H1 (cell line): ENCODE measurements at places on chromosomes 2 and 18. TPM values are rescaled to one million over a fixed set of nuclear protein-coding genes. Genes with fewer than 3 reads are reported as not detected.
A peak's percentile ranks its signal among the peaks of the same experiment; 100 is the strongest.

DNA sequence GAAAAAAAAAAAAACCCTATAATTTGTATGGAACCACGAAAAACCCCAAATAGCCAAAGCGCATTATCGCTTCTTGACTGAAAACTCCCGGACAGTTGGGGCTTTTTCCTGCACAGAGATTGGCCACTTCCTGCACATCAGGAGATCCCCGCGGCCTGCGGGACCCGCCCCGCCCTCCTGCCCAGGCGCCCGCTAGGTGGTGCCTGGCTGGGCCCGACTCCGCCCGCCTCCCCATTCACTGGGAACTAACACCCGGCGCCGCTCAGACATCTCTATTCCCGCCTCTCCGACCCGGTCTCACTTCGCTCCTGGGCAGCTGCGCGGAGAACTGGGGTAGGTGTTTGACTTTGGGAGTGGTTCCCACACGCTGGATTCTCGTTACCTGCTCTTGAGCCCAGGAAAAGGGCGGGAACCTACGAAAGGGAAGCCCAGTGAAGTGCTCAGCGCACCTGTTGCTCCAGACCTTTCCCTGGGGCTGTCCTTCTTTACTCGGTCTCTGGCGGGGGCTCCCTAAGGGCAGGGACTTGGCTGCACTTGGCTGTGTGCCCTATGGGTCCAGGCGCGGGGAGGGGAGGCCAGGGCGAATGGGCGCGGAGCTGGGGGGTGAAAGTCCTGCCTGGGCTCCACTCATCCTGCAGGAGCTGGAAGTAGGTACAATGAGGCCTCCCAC is at the start of gene HMSD:
Gene HMSD, plus strand, starts transcription at position 234 of the 670 bp plus-strand sequence. CDS start 4,155 bp downstream, outside the sequence.
- peak; percentile 83 for DNase-seq

Gene RAPGEF4
- 1.4 and 2.6 TPM in 2 replicates for total RNA-seq

GRCh38 chr2:131645177-131645765 is 117.6 kb downstream of the CCDC74A start:
- DNase-seq = no peak

- peak; percentile 85 for DNase-seq
These were observed at the start of gene SH3BP4 for GRCh38 chr2:234951664-234952269. TSS of gene SH3BP4 (plus strand) at chr2:234952017. CDS start at chr2:235035003, 82,986 bp downstream.

GRCh38 chr2:197274349-197274748 is 36.2 kb downstream of the ANKRD44 start:
- DNase-seq = no peak

- no peak for DNase-seq
These were observed 25.3 kb upstream of the TNS1 start for GRCh38 chr2:218028189-218028495.

DNA sequence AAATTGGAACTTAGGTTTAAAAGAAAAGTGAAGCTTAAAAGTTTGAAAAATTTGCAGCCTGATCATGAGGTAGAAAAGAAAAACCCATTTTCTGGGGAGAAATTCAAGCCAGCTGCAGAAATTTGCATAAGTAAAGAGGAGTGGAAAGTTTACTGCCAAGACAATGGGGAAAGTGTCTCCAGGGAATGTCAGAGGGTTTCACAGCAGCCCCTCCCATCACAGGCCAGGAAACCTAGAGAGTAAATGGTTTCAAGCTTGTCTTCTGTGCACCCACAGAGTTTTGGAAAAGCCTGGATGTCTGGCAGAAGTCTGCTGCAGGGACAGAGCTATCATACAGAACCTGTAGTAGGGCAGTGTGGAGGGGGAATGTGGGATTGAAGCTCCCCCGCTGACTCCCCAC is 254.0 kb upstream of the FSIP2 start:
- no peak for DNase-seq

Gene EFHD1
- 1.5 and 3.4 TPM in 2 replicates for total RNA-seq

- no peak for DNase-seq
These were observed 3.3 kb downstream of the RMDN2 start for GRCh38 chr2:37928377-37928776.

Gene SLC9A4
- not detected in 2 replicates for total RNA-seq

Gene TMEFF2
- total RNA-seq = 1.5 and 3.7 TPM in 2 replicates
